ENCODE measurements at places on chromosomes 1 and 21.
A peak's percentile ranks its signal among the peaks of the same experiment; 100 is the strongest.

DNA sequence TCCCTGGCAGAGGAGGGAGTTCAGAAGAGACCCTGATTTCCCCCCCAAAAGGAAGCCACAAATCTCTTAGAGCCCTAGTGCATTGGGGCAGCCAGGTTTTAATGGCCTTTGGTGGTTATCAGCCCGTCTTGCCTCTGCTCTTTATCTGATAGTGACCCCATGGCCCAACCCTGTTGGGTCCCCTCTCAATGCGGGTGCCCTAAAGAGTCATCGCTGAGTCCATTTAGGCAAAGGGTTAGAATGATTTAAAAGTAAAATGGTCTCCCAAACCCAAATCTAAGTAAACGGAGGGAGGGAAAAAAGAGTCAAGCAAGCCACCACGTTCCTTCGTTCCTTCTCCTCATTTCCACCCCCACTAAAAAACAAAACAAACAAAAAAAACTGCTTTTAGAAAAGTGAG is 164.0 kb downstream of the RUNX1 start:
- no peak for DNase-seq

DNA sequence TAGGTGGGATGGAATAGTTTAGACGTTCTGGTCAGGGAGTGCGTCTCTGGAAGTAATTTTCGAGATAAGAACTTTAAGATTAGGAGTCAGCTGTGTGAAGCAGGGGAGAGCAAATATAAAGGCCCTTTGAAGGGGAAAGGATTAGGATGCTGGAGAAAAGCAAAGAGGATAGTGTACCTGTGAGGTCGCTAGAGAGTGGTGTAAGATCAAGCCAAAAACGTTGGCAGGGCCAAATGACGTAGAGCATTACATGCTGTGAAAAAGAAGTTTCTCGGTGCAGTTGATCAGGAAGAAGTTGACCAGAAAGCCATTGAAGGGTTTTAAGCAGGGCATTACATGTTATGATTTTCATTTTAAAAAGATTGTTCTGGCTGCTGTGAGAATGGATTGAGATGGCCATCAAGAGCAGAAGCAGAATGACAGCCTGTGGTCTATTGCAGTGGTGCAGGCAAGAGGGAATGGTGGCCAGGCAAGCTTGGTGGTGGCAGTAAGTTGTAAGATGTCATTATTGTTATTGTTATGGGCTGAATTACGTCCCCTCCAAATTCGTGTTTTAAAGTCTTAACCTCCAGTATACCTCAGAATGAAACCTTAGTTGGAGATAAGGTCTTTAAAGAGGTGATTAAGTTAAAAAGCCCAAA is 113.6 kb upstream of the KIF26B start:
- DNase-seq, result no peak

DNA sequence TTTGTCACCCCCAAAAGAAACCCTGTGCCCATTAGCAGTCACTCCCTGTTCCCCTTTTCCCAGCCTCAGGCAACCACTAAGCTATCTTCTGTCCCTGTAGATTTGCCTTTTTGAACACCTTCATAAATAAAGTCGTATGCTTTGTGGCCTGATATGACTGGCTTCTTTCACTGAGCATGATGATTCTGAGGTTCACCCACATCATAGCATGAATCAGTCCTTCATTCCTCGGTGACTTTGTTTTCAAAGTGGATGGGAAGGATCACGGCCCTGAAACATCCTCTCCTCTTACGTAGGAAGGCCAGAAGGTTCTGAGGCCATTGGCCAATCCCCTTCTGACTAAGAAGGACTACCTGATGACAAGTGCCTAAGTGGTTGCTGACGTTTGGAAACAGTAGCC is 39.1 kb downstream of the NIPAL3 start:
- DNase-seq, result no peak

GRCh38 chr1:175704621-175705020 is 38.8 kb downstream of the TNR start:
- DNase-seq, result no peak

- DNase-seq, result peak; percentile 34
Measured at GRCh38 chr1:109482791-109483671, 674 bp upstream of the ATXN7L2 start.

DNA sequence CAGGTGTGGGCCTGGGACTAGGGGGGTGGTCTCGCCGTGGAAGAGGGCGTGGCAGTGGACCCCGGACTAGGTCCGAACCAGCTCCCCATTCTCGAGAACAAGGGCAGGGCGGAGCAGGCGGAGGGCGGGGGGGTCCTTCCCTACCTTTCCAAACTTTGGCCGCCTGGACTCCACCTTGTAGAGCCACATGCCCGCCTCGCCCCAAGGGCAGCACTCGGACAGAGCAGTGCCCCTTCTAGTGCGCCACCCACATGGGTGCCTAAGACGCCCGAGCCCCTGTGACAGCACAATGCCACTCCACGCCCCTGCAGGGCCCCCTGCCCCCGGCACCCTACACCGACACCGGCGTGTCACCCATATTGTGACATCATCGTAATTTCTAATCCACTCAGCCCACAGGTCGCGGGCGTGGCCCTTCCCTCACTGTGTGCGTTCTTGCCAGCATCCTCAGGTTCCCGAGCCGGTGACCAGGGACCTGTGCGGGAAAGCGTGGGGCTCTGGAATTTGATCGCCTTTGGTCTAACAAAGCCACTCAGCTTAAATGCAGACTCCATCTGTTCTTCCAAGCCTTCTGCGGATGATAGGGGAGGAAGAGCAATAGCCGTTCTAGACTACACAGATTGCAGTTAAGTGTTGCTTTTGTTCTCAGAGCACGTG is 553 bp upstream of the STMN1 start:
- DNase-seq, result no peak

GRCh38 chr1:217563179-217563578 is 67.7 kb downstream of the GPATCH2 start:
- no peak for DNase-seq

- DNase-seq, result no peak
Measured at GRCh38 chr1:32891241-32891570, 4.9 kb downstream of the HPCA start.

- no peak for DNase-seq
Measured at GRCh38 chr1:48792961-48793360, 16.3 kb upstream of the BEND5 start.

DNA sequence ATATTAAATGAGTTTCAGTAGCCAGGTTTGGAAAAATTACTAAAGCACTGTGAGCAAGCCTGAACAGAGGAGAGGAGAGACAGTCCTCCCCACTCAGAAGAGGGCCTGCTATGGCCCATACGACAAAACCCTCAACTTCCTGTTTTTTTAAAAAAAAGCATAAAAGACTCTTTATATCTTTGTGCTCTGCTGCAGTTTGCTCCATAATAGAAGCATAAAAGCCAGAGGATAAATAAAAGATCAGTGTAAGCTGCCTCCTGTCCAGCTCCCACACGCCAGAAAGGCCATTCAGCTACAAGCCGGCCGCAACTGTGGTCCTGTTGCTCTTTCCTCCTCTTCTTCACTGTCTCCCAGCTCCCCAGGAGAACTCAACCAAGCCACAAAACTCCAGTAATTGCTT is 37.8 kb downstream of the NID1 start:
- DNase-seq, result no peak

DNA sequence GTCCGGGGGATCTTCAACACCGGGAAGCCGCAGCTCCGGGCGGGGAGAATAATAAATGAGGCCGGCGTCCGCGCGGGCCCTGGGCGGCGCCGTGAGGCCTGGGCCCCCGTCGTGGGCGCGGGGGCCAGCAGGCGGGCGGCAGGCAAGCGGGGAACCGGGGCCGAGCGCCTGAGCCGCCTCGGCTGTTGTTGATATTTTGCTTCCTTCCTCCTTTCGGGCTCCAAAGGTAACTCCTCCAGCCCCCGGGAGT is at the start of gene MEF2D:
Gene MEF2D, minus strand, starts transcription at position 233 of the 250 bp plus-strand sequence. CDS start 17,483 bp downstream, outside the sequence.
- no peak for DNase-seq

DNA sequence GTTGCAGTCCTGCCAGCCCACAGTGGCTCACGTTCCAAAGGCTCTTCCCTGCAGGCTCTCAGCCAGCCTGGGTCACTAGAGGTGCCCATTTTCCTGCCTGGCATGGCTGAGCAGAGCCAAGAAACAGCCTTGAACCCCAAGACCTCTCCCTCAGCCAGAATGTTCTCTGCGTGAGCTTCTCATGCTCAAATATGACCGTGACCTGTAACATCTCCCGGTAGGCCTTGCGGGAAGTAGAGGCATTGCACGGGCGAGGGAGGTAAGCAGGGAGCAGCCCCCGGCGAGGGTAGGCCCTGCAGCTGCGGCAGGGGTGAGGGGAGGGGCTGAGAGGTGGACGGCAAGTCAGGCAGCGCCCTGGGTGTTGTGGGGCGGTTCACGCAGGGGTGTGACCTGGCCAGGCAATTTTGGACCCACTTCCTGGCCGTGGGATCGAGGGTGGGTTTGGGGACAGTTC is 20.0 kb downstream of the RRP1 start:
- DNase-seq, result no peak

- no peak for DNase-seq
Measured at GRCh38 chr1:165907256-165907857, 79.9 kb downstream of the UCK2 start.

GRCh38 chr1:61482170-61482734 is 242.7 kb downstream of the TM2D1 start:
- no peak for DNase-seq

DNA sequence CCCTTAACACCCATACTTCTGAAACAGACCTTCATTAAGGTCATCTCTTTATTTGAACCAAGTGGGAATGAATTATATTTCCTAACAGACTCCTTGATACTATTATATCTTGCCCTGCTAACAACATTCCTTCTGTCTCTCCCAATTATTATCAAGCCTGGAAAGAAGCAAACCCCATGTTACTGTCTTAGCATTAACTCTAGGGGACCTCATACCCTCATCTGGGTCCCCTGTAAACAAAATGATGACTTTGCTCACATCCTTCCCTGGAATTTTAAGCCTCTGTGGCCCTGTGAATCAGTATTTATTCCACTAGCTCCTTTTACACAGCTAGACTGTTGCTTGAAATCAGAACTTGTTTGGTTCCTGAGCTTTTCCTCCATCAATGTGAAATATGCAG is 38.3 kb upstream of the BCL10 start:
- no peak for DNase-seq

GRCh38 chr1:182783068-182783467 is 6.5 kb upstream of the NPL start:
- no peak for DNase-seq

GRCh38 chr1:55519276-55519675 is 304.1 kb upstream of the USP24 start:
- DNase-seq, result no peak

DNA sequence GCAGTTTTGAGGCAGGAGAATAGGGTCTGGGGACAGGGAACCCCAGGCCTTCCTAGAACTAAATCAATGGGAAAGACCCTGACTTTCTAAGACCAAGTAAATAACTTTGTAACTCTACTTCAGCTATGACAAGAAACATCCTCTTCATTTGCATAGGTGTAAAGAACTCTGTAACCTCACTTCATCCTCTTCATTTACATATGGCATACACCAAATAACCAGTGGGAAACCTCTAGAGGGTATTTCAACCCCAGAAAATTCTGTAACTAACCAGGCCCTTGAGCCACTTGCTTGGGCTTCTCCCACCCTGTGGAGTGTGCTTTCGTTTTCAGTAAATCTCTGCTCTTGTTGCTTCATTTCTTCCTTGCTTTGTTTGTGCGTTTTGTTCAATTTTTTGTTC is 495.6 kb downstream of the SIPA1L2 start:
- DNase-seq, result peak; percentile 4

GRCh38 chr1:3865606-3866160 is 8.4 kb downstream of the DFFB start:
- no peak for DNase-seq

DNA sequence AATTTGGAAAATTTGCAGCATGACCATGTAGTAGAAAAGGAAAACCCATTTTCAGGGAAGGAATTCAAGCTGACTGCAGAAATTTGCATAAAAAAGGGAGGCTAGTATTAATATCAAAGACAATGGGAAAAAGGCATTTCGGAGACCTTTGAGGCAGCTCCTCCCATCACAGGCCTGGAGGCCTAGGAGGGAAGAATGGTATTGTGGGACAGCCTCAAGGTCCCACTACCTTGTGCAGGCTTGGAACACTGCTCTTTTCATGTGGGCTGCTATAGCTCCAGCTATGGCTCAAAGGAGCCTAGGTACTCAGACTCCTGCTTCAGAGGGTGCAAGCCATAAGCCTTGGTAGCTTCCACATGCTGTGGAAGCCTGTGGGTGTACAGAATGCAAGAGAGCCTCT is 139.3 kb downstream of the C1orf94 start:
- no peak for DNase-seq

DNA sequence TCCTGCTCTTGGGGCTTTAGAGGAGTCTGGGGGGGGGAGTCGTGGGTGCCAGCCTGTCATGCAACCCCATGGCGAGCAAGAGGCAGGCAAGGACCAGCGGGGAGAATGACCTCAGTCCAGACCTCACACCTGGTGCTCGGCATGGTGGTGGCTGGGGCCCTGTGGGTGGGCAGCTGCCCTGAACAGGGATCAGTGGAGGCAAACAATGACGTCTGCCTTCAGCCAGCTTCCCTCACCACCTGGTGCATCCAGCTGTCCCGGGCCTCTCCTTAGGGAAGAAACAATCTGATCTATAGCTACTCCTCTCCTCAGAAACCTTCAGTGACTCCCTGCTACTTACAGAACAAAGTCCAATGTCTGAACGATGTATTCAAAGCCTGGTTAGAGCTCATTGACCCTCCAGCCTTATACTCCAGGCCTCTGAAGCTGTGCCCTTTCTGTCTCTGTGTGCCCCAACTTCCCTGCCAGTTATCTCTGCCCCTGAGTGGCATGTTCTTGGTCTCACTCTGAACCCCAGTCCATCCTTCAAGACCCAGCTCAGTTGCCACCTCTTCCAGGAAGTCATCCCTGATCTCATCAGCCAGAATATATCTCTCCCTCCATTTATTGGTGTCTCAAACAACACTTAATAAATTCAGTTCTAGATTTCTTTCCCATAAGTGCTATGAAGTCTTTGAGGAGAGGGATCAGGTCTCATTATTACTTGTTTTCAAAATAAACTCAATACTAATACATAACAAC is 6.6 kb downstream of the PADI2 start:
- no peak for DNase-seq

DNA sequence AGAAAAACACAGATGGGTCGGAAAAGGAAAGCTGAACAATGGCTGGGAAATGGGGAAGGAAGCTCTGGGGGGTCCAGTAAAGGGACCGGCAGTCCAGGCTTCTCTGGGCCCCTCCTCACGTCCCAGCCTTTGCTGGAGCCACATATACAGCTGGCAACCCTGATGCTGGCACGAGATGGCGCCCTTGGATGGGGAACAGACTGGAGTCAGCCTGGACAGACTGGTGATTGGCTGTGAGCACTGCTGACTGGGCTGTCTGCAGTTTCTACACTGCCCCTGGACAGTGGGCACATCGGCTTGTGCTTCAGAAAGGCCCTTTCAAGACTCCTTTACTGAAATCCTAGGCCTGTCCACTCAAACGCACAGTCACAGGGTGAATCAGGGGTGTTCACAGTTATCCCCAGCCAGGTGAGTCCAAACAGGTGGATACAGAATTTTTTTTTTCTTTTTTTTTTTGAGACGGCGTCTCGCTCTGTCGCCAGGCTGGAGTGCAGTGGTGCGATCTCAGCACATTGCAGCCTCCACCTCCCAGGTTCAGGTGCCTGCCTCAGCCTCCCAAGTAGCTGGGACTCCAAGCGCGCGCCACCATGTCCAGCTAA is 31.1 kb upstream of the ZBTB40 start:
- DNase-seq, result peak; percentile 73

- DNase-seq, result no peak
Measured at GRCh38 chr1:88730995-88731394, 46.9 kb downstream of the PKN2 start.

GRCh38 chr1:89995598-89996449 is 914 bp downstream of the ZNF326 start:
- DNase-seq, result no peak

All from activated CD4-positive, alpha-beta T cell treated with anti-CD3 and anti-CD28 coated beads, Interleukin-10, Interleukin-2, amounts not matched to agents 100 ng/mL and 50 ng/mL, durations not matched to agents 16 hours and 8 hours (primary cell).